ENCODE measurements at places on chromosomes 6 and 20.

DNA sequence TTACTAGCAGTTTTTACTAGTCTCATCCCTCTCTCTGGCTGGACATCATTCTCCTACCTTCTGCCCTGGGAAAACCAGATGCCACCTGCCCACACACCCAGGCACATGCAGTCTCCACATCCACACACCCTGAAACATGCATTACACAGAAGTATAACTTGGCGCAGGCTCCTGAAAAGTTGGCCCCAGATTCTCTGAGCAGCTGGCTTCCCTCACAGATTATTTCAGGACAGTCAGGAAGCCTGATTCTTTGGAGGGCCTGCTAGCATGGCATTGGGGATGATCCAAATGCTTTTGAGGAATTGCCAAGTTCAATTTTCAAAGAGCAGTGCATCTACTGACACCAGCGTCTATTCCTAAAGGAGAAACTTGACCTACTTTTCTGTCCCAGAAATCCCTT lies 27.8 kb upstream of the KIF16B start:
- DNase-seq, result no peak

GRCh38 chr6:138517635-138518034 lies 18.3 kb upstream of the NHSL1 start:
- DNase-seq, result peak; percentile 2

GRCh38 chr20:21559305-21559704 lies 45.4 kb upstream of the NKX2-2 start:
- no peak for DNase-seq

DNA sequence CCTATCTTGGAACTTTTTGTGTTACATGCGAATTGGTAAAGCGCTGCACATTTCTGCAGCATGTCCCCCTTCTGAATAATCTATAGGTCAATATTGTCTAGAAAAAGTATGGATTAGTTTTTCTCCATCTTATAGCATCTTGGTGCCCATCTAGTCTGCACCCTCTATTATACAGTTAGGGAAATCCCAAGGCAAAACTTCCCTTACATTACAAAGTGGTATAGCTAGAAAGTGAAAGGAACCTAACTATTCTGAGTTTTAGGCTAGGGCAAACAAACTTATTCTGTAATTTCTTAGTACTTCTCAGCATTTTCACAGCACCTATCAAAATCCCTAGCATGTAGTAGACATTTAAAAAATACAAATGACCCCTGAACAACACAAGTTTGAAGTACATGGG lies 133.5 kb upstream of the CCDC28A start:
- no peak for DNase-seq

DNA sequence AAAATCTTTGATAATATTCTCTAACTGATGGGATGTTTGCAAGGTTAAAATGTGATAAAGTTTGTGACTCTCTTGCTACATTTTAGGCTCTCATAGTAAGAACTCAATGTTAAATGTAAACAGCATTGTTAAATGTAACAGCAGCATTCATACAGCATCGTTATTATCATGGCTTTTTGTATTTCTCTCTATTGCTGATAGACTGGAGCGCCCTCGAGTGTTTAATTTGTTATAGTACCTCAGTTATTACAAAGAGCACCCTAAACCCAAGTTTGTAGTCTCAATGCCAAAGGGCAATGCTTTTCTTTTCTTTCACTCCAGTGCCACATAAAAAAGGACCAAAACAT lies 14.9 kb upstream of the TTPAL start:
- DNase-seq, result no peak

DNA sequence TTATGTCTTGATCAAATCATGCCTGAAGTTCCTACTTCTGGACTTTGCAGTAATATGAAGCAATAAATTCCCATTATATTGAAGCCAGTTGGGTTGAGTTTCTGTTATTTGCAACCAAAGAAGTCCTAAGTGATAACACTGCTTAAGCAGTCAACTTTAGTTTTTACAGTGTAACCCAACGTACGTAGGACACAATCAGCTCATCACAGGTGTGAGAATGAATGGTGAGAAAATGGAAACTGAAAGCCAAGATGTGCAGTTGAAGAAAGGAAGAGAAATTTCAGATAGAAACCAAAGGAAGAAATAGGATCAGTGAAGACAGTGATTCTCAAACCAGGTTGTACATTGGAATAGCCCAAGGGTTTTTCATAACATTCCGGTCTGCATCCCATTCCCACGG lies 211.4 kb upstream of the ZFP64 start:
- no peak for DNase-seq
